ENCODE measurements at places on chromosomes 16 and 17.

GRCh38 chr16:2095315-2095853, 40.3 kb downstream of the PKD1 start:
- no peak for DNase-seq

DNA sequence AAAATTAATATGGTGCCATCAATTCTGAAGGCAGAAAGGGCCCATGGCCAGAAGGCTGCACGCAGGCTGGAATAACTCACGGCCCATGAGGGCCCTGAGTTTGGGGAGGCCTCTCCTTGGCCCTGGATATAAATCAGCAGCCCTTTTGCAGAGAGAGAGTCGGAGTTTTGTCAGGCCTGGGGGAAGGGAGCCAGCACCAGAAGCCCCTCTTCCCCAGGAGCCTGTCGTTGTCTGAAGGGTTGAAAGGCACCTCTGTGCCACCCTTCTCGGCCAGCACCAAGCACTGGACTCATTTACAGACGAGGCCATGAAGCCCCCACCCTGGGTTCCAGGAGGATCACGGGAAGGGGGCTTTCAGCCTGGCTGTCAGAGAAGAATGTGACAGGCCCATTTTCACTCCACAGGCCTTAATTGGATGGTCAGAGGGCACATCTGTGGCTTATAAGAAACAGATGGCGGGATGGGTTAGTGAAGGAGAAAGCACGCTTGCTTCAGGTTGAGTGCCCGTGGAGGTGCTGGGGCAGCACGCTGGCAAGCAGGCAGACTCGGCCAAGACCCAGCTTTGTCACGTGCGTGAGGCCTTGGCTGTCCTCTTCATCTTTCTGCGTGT, 140.6 kb downstream of the CLEC16A start:
- no peak for DNase-seq

DNA sequence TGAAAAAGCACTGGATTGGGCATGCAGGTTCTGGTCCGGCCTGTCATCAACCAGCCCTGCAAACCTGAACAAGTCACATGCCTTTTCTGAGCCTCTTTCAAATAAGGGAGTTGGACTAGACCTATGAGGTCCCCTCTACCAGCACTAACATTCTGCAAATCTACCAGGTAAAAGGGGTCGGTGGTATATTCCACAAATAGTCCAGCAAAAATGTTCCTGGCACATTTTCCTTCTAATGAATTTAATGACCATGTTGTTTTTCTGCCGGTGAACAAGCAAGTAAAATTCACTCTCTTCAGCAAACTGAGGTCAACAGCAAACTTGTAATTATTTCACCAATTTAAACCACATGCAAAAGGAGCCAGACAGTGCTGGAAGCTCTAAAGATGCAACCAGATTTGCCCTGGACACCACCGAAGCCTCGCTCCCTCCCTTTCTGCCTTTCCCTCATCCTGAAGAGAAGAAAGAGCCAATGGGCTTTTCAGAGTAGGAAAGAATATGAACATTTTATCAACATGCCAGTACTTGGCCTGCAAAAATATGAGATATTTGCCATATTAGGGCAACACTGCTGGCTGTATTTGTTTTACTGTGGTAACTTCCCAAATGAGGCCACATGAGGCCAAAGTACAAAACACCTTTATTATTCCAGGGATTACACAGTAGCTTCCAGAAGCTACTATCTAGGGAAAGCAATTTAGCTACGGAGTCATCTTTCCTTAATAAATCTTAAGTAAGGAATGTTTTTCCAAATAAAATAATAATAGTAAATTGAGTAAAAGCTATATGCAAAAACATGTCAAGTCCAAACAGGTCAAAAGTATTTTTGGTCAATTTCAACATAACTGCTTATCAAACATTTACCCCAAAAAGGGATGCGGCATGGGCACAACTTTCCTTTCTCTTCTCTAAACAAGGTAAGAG, 45.0 kb downstream of the USP31 start:
- no peak for DNase-seq

GRCh38 chr16:88781140-88782077, 3.6 kb downstream of the PIEZO1 start:
- peak; percentile 72 for DNase-seq

GRCh38 chr16:54526916-54527315, 240.3 kb upstream of the IRX3 start:
- no peak for DNase-seq

DNA sequence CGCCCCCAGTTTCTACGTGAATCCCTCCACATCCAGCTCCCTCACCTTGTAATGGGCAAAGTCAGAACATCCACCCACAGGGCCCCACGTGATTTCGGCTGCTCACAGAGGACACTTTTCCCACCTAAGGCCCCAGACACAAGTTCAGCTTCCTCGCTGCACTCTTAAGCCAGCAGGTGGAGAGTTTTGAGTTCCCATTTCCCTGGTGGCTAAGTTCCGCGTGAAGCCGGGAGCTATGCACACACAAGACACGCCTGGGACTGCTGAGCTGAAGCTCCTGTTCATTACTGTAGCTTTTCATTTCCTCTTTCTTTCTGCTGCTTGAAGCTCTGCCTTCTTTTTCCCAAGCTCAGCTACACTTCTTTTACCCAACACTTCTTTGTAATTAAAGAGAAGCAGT, 273.8 kb downstream of the NPIPA8 start:
- no peak for DNase-seq
